Fibroblast of villous mesenchyme (primary cell): ENCODE measurements at places on chromosomes 2 and 18.

DNA sequence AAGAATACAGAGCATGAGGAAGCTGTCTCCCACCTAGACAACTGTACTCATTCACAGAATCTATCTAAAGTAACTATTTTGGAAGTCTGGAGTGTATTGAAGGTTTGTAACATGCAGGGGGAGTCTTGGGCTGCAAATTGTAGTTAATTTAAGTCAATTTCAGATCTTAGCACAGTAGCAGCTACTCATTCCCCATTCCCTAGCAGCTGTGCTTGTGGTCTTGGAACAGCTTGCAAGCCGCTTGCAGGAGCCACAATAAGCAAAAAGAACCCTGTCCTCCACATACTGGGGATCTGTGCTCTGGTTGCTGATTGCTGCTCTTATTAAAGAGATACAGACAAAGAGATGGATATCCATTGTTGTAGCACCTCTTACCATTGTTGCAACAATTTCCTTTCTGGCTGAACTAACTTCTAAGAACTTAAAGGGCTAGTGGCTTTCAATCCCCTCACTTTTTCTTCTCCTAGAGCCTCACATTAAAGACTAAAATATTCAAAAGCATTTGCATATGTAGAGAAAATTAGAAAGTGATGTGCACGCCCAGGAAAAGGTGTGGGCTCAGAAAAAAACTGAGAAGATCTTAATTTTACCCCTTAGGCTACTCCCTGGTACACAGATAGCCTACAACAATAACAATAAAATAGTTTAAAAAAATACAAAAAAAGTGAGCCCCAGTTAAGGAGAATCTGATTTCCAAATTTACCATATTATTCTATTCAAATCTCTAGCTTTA is 1775.1 kb upstream of the PIK3C3 start:
- DNase-seq: no peak

GRCh38 chr2:178330175-178331017 is 120.6 kb downstream of the PRKRA start:
- no peak for DNase-seq

DNA sequence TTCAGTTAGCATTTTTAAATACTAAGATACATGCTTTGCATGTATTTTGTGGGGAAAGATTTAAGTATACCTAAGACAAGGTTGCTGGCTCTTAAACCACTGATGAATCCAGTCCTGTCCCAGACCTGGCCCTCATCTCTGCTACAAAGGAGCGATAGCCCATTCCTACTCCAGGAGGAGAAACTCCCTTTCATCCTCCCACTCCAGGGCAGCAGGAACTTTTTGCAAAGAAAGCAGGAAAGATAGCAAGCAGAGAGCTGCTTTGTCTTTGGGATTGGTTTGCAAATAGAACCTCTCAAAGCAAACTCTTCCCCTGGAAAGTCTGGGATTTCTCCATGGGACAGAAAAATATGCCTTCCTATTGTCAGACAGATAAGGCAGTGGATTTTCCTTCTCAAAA is 43.6 kb upstream of the COPS8 start:
- no peak for DNase-seq

DNA sequence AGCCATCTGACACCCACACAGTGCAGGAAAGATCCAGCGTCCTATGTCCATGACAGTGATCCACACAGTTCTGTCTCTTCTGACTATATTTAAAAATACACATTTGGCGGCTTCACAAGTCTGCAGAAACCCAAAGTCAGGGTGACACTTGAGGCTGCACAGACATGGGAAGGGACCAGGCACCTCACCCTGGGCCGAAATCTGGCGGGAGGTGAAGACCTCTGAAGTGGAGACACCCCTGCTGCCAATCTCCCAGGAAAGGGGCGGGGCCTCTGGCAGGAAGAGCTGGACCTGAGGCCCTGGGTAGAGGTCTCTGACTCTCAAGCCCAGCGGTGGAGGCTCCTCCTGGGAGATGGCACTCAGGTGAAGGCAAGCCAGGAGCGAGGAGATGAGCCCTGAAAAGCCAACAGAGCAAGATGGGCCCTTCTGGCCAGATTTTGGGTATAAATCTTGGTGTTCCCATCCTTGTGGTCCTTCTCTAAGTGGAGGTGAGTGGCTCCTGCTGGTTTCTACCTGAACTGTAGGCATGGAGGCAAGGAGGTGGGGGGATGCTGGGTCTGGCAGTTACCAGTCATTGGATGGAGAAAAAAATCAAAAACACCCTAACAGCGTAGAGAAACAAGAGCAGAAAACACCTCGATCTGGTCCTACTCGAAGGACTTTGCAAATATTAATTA is 248.4 kb downstream of the HDAC4 start:
- no peak for DNase-seq

DNA sequence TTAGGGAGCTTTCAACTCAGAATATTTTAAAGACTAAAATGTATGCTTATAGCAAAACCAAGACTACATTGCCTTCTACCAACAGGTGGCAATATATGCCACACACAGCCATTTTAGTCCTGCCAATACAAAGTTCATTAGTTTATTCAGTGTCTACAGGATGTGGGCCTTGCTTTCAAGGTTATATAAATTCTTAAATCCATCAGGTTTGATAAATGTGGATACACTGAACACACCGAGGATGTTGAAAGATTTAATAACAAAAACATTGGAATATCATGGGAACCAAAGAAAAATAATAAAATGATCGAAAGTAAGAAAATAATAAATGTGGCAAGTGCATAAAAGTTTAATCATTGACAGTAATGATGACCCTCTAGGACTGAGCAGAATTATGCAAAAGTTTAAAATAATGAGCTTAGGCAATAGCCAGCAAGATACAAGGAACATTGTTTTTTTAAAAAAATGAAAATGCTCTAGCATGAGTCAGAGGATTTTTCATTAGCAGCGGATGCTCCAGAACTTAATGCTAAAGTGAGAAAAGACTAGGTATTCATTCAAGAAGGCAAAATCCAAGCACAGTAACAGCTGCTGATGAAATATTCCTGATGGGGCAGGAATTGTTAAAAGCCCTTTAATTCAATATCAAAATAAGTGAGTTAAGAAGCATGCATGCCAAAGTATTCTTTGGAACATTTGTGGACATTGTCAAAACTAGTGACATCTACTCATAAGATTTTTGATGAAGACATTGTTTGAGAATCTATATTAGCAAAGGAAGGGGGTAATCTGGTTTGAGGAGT is 14.2 kb downstream of the SCN9A start:
- DNase-seq: peak; percentile 30

GRCh38 chr2:217711188-217711587 is 291.6 kb downstream of the TNS1 start:
- peak; percentile 75 for DNase-seq

GRCh38 chr2:166673986-166674385 is 179.9 kb upstream of the SCN7A start:
- no peak for DNase-seq

DNA sequence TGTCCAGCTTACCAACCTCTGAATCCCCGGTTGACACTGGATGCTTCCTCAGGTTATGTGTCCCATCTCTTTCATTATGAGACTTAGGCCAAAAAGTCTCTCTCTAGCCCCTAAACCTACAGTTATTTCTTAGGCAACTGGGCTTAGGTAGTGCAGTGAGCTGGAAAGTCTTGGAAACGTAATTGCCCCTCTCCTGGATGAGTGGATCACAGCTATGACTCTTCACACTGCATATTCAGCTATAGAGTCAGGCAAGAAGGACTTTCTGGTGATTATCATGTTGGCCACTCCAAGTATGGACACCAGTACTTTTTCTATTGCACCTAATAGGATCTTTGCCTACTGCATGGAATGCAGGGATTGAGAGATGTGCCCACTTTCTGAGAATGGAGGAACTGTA is 458.3 kb upstream of the CELF4 start:
- DNase-seq: no peak

DNA sequence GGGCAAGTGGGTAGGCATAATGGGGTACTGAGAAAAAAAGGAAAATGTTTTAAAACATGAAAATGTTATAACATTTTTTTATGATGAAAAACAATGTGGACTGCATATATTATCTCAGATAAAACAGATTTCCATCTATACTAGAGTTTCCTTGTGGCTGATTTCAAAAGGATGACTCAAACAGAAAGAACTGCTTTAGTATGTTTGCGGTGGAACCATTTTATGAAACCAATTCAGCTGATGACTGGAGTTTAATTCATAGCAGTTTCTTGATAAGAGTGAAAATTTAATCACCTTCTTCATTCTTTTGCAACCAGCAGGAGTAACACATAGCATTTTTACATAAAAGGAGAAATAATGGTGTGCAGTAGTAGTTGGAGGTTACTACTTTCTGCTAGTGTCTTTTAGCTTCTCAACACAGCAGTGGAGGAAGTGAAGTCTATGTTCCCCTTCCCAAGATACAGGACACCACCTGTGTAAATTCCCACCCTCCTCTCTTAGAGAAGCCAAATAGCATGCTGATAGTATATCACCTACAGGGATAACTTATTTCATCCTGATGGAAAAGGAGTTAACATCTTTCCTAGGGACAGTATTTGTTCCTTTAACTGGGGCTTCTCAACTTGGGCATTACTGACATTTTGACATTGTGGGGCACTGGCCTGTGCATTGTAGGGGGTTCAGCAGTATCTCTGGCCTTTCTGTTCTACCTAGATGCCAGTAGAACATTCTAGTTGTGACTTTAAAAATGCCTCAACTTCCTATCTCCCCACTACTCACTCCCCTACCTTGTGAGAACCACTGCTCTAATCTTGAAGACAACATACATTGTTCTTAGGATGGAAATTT is 29.9 kb downstream of the PELI1 start:
- DNase-seq: peak; percentile 84

- DNase-seq: no peak
Observed at GRCh38 chr2:239299218-239299939, 101.4 kb downstream of the HDAC4 start.

DNA sequence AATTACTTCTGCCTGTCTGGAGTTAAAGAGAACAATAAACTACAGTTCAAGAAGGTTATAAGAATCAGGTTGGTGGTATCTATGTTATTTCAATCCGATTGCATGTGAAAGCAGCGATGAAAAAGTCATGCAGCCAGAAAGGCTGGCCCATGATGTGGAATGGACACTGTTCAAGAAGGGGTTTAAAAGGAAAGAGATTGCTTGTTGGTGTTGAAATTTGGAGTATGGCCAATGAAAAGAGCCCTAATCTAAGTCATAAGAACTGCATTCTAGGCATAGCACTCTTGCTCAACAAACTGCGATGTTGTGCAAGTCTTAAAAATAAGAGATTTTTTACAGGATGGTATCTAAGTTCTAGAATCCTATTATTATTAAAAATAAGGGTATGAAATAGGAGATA is 61.3 kb downstream of the EFEMP1 start:
- DNase-seq: peak; percentile 99

- DNase-seq: no peak
Observed at GRCh38 chr2:192749611-192750200, 555.0 kb upstream of the TMEFF2 start.

DNA sequence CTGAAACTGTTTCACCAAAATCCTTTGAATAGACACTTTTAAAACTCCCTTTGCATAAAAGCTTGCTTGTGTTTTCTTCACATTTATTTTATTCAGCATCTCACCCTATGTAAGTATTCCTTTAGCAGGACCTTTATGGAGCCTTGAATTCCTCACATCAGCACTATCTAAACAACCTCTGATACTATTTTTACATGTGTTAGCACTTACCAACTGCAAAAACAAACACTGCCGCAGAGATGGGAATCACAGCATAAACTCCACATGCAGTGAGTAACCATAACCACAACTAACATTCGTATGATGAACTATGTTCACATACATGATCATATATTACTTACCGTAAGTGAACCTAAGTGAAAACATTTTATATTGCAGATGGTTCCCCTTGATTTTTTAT is 15.4 kb downstream of the FBXO15 start:
- DNase-seq: no peak

DNA sequence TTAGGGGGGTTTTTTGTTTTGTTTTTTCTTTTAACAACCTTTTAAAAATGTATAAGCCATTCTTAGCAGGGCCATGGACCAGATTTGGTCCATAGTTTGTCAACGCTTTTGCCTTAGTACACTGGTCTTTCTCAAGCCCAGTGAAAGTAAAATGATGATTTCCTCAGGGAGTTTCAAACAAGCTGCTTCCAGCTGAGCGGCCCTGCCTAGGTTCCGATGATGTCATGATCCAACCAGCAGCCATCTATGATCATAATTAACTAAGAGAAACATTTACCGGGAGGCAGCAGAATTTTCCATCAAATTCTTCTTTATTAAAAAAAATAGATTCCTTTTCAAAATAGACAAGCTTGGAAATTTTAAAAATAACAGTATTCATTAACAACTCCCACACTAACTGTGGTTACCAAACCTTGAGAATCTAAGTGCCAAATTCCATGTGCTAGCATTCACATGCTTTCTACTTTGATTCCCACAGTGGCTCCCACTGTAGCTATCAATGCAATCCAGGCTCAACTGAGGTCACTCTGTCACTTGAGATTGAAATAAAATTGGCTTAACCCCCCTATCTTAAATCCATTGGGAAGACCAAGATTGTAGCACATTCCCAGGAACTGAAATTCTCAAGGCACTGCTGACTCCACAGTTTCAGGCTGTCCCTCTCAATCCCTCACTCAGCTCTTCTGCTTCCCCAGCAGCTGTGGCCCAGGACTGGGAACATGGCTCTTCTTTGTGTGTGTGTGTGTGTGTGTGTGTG is 148.9 kb downstream of the RNF152 start:
- DNase-seq: peak; percentile 63

DNA sequence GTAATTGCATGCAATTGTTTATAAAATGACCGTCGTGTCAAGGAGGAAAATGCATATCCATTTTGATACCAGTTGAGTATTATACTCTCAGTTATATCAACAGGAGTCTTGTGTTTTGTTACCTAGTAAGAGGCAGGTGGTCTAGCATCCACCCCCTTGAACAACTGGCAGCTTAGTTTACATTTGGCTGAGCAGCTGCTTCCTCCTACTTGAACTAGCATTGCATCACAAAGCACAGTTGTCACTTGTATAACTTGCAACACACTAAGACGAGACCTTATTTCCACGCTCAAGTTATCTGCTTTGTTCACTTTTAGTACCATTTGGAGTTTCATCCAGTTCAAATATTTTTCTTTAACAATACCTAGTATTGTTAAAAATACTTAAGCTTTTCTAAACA is 75.4 kb upstream of the UBE2E3 start:
- DNase-seq: no peak

DNA sequence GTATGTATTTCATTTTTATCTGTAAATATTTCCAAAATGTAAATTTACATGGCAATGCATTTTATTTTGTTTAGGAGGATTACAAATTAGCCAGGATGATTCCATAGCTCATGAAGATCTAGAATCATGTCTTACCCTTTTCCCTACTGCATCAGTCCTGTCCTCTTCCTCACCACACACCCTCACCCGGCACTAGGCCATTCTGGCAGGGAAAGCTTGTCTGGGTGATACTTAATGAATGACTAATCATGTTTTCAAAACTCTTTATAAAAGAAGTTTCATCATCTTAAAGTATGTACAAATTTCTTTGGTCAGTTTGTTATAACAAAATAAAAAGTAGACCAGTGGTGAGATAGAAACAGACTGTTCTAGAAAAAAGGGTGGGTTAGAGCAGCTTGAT is 283.3 kb upstream of the VWC2L start:
- DNase-seq: peak; percentile 59
